ENCODE measurements at places on chromosomes 4 and X.

DNA sequence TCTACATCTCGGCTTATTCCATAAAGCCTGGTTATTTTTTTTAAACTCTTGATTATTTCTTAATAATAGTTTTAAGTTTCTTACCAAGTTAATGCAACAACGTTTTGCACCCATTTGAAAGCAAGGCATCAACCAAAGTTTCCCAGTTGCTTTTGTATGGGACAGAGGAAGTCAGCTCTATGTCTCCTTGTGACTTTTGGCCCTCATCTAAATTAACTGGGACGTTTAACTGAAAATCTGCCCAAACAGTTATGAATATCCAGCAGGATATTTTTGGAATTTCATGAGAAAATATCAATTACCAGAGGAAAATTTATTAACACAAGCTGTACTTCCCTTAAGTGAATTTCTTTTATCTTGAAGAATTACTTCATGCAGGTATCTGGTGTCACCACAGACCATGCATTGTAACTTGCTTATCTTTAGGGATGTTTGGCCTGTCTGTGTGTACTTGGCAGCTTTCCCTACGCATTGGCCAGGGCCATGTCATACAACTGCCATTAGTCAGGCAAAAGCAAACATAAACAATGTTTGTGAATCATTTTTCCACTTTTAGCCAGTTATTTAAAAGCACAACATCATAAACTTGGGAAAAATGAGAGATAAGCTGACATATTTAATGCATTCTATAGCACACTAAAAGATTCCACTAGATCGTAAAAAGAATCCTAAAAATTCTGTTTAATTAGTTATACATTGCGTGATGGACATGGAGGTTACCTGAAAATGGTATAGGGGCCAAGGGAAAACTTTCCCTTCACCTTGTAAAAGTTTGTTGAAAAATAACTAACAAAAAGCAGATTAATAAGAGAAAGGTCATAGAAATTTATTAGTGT, 101.4 kb upstream of the PDE5A start:
- no peak for DNase-seq

GRCh38 chrX:154529206-154529612, 13.2 kb upstream of the FAM3A start:
- DNase-seq, result no peak

- DNase-seq, result peak; percentile 57
These were observed 1.2 kb downstream of the BCOR start for GRCh38 chrX:40096395-40097091.

DNA sequence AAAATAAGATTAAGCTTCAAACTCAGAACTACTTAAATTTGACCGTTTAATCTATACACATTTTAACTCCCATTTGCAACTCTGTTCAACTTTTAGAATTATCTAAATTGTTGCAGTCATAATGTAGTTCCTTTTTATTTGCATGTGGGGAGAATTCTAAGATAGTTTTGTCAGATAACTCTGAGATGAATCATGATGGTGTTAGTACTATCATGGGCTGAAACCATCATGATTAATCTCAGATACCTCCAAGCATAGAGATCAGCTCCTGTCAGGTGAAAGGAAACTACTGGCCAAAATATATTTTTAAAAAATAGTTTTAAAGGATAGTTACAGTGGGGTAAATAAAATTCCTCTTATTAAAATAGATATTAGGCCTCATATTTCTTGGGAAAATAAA, 39.0 kb downstream of the FBXO8 start:
- no peak for DNase-seq

DNA sequence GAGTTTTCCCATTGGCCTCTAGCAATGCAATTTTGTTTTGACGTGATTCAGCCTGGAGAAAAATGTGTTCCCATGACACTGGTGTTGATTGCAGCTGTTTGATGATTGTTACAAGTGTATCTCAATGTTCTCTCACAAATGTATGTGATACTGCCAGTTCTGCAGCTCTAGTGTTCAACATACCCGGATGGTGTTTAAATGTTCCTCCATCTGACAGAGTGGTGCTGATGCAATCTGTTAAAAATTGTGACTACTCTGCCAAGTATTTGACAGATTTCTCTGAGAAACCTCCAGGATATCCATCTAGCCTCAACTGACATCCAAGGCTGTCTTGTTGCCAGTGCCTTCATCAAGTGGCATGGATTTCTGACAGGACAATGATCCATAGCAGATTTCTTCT, 657.2 kb upstream of the DIAPH2 start:
- no peak for DNase-seq

DNA sequence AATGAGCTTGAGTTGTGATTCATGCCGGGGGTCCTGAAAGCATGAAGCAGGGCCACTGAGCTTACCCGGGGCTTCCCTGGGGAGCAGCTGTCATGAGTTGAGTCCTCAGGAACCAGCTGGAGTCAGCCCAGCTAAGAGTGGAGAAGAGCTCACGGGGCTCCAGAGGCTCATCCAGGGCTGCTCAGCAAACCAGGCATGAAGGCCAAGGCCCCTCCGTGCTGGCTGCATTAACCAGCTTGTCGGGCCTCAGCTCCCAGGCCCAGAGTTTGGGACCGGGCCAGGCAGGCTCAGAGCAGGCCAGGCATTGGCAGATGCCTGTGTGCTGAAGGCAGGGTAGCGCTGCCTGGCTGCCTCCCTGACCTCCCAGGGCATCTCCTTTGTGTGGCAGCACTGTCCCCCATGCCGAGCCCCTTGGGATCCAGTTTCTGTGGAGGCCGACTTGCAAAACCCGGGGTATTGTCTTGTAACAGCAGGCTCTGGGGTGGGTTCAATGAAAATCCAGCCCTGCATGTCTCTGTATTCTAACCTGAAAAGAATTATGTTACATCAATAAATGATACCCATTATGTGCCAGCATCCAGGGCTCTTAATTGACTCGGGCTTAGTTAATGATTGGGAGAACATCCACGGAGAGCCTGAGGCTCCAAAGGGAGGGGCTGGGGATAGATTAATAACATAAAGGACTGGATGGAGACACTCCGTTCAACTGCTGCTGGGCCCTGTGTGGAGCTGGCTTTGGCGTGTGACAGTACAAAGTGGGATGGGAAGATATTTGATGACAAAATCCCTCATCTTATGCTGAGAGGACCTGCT, 68.0 kb upstream of the MSX1 start:
- DNase-seq, result no peak

- no peak for DNase-seq
These were observed 118.2 kb upstream of the IQCM start for GRCh38 chr4:149933883-149934282.

GRCh38 chr4:184007891-184008290, 102.8 kb downstream of the STOX2 start:
- no peak for DNase-seq

DNA sequence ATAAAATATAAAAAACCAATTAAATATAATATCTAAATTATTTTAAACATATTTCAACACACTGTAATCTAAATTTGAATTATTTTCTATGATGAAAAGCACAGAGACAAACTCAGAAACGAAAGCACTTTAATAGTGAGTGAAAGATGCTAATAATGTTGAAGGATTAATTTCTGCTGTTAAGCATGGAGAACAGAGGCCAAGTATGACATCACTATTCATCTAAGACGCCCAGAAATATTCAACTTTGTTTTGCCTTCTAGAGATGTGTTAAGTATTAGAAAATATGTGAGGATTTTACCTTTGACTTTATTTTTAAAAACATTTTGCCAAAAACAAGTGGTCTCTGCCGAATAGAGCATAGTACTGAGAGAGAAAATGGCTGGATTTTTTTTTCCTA, 19.3 kb downstream of the ARHGEF6 start:
- DNase-seq, result no peak

- no peak for DNase-seq
These were observed 66.0 kb upstream of the CHRNA9 start for GRCh38 chr4:40269133-40269532.

DNA sequence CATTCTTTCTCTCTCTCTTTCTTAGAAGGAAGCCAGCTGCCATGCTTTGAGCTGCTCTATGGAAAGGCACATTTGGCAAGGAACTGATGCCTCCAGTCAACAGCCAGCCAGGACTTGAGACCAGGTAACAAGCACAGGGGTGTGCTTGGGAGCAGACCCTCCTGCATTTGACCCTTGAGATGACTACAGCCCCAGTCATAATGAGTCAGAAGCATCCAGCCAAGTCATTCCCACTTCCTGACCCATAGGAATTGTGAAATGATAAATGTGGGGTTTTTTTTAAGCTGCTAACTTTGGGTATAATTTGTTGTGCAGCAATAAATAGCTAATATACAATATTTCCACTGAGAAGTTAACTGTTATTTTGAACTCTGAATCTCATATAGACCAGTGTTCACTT, 446.9 kb downstream of the GRXCR1 start:
- no peak for DNase-seq

GRCh38 chr4:130808492-130808891, 1712.5 kb downstream of the C4orf33 start:
- DNase-seq, result no peak

GRCh38 chrX:71105628-71106027, 912 bp downstream of the CXorf65 start:
- no peak for DNase-seq
